Bronchial smooth muscle cell (primary cell): ENCODE measurements at places on chromosomes 11 and 22. TPM values are rescaled to one million over a fixed set of nuclear protein-coding genes. Genes with fewer than 3 reads are reported as not detected.

The KLHL35 gene
- total RNA-seq: 0.43 and 2.5 TPM in 2 replicates

The CHRNA10 gene
- total RNA-seq: 0.43 and 0.47 TPM in 2 replicates

The MYO7A gene
- under 0.01 and 0.09 TPM in 2 replicates for total RNA-seq

The OR9Q2 gene
- total RNA-seq: not detected in 2 replicates

The NELL1 gene
- total RNA-seq: not detected in 2 replicates

The PRR33 gene
- not detected in 2 replicates for total RNA-seq

The CASTOR1 gene
- 7.3 and 12.6 TPM in 2 replicates for total RNA-seq

The OR5J2 gene
- not detected in 2 replicates for total RNA-seq

The TYR gene
- not detected in 2 replicates for total RNA-seq

The SLC22A9 gene
- total RNA-seq: not detected in 2 replicates

The RTN4R gene
- 0.32 TPM in 1 of 2 replicates, not detected in the other for total RNA-seq

The OR8K5 gene
- not detected in 2 replicates for total RNA-seq
